ENCODE measurements at places on chromosomes 1 and 21.

DNA sequence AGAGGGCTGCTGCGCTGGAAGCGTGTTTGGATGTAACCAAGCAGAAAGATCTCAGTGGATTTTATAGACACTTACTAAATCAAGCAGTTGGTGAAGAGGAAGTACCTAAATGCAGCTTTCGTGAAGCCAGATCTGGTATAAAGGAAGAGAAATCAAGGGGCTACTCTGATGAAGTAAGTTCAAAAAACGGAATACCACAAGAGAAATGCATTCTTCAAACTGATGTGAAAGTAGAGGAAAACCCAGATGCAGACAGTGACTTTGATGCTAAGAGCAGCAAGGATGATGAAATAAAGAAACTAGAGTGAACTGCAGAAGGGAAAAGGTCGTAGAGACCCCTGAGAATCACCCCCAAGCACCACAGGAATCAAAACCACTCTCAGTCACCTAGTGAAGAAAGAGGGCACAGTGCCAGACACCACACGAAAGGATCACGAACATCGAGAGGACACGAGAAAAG, 40.8 kb upstream of the NEXN start:
- DNase-seq: no peak

DNA sequence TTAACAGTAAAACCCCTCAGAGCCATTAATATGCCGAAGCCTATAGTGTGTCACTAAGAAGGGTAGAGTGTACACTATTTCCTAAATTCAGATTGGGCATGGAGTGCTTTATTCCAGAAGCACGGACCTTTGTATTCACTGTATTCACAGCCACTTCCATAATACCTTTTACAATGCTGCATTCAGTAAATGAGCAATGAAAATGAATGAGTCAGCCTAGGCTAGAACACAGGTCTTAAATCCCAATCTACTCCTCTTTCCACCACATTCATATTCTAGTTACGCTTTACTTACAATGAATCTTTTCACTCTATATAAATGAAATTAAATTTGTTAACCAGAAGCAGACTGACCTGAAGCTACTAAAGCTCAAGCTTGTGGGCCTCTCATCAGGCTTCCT, 13.0 kb upstream of the GORAB start:
- no peak for DNase-seq

GRCh38 chr1:178682429-178682828, 42.6 kb upstream of the RALGPS2 start:
- no peak for DNase-seq

- peak; percentile 91 for DNase-seq
Observed at GRCh38 chr1:11882814-11883538, 24.2 kb upstream of the NPPB start.

All from Right ventricle myocardium inferior (tissue), 1 donor.